ENCODE measurements at places on chromosomes 2 and 18.

DNA sequence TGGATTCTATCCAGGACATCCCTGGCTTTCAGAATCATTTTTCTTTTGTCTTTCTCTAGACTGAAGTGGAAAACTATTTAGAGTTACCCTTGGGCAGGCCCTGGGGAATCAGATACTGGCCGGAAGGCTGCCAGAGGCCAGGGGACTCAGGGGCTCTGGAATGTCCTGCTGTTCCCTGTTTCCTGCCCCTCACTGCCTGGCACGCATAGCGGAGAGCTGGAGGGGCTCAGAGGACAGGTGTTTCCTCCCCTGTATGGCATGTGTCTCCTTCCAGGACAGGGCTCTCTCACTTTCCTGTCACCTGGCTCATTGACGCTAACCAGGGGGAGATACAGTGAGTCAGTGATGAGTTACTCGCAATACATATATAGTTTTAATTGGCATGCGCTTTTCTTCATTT is 38.8 kb downstream of the DYSF start:
- DNase-seq, result no peak

- DNase-seq, result no peak
Measured at GRCh38 chr2:3433776-3434400, 54.4 kb downstream of the TRAPPC12 start.

DNA sequence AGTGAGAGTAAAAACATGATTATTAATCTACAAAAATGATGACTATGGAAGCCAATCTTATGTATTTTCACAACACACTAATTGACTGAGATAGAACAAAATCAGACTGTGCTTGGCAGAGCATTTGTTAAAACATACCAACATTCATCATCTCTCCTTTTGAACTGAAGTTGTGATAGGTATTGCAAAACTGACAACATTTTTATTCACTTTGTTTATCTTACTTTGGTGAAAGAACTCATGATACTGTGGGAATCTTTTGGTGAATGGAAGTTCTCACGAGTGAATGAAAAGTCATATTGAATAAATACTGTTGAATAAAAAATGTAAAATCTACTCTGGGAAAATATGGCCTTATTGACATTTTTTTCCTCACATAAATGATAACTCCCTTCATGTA is 1430.2 kb upstream of the PIK3C3 start:
- no peak for DNase-seq

- DNase-seq, result no peak
Measured at GRCh38 chr18:3885209-3885792, 435.3 kb downstream of the TGIF1 start.

DNA sequence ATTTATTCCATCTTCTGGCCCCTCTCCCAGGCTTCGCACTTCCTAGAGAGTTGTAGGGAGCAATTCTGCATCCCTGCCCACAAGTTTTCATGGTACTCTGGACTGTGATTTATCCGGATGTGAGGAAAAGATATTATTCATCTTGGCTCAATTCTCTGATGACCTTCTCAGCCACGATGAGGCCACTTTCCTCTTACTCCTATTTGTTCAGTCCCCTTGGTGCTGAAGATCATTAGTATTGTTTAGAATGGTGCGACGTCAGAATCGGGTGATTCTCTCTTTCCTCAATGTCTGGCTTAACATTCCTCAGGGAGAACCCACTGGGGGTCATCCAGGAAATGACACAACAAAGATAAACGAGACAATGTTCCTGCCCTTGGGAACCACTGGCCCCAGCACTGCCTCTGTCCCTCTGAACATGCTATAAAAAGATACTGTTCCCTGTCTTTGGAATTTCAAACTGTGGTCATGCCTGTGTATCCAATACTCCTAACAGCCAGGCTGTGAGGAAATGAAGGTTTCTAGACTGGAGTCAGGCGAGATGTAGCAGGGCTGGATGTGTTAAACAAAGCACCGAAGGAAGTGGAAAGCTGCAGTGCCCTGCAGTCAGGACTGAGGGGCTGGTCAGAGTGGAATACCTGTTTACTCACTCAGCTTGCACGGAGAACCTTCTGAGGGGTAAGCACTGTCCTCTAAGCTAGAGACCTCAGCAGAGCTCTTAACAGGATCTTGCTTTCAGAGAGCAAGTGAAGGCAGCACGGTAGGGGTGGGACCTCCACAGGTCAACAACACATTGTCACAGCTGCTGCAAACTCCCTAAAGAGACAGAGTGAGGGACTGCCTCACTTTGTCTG is 12.9 kb upstream of the GLI2 start:
- no peak for DNase-seq

DNA sequence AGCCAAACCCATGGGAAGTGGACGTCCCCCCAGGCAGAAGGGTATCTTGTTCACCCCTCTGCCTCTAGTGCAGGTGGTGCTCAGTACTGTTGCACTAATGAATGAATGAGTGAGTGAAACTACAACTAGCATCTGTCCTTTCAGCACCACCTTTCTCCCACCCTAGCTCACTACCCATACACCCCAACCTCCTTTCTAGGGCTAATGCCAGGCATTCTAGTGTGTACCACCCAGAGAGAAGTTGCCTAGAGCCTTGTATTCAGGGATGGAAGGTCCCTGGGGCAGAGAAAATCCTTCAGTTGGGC is 22.5 kb downstream of the CCT7 start:
- DNase-seq, result no peak

DNA sequence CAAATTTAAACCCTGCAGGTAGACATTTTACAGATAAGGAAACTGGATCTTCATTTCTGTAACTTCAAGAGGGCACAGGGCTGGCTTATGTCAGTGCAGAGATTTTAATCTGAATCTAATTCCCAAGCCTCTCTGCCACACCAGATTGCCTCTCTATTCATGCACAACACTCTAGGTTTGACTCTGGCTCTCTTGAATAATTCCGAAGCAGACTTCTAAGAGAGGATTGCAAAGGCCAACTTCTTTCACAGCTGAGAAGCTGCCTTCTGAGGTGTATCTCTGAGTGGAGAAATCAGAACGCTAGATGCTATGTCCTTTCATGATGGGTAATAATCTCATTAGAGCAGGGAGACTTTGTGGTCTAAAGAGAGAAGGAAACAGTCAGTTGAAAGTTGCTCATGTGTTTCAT is 20.1 kb upstream of the MGAT5 start:
- DNase-seq, result no peak

DNA sequence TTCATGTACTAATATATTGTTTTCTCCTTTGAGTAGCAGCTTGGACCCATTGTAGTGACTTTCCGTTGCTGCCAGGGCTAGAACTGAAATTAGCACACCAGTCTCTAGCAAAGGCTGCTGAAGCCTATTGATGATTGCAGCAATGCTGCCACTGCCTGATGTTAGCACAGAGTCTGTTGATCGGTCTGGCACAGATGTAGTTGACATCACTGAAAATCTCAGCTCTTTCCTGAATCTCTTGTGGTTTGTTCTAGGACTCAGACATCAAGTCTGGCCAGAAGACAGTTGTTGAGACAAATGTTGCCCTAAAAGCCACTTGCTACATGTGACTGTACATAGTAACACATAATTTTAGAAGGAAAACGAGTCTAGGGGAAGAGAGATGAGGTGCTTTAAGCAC is 47.2 kb downstream of the VAPA start:
- no peak for DNase-seq

DNA sequence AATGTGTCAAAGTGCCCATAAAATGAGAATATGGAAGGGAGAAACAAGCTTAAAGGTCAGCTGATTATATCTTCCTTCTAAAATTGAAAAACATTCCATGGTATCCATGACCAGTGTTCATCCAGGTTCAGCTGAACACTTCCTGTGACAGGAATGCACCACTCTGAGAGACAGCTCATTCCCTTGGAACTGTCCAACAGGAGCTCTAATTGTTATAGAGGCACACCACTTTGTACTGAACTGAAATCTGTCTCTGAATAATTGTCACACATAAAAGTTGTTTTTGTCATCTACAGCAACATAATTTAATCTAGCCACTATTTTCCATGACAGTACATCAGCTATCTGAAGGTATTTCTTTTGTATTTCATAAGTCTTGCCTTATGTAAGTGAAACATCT is 195.9 kb upstream of the ZNF804A start:
- DNase-seq, result no peak

- DNase-seq, result no peak
Measured at GRCh38 chr2:191218292-191218898, 26.8 kb upstream of the MYO1B start.

GRCh38 chr18:76619261-76619620 is 124.2 kb upstream of the ZNF516 start:
- no peak for DNase-seq

GRCh38 chr2:67036444-67036843 is 360.7 kb upstream of the ETAA1 start:
- DNase-seq, result no peak

- no peak for DNase-seq
Measured at GRCh38 chr2:128727914-128728313, 409.2 kb upstream of the HS6ST1 start.

DNA sequence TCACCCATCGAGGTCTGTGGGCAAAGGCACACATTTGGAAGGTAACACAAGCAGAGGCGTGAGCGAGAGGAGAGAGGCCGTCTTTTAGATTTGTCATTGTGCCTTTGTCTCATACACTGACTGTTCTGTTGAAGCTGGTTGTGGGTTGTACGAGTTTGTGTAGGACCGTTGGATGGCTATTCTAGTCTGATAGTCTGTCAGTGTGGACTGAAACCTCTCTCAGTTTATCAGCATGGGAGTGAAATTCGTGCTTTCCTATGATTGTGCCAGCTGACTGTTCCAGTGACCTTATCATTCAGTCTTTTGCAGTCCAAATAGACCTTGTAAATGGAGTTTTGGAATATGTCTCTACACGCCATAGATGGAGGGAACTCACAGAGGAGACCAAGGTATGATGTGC is 143.5 kb downstream of the LDLRAD4 start:
- DNase-seq, result no peak

- DNase-seq, result no peak
Measured at GRCh38 chr2:230434677-230435324, 18.8 kb downstream of the SP100 start.

- DNase-seq, result no peak
Measured at GRCh38 chr2:240232264-240232915, 91.9 kb upstream of the OTOS start.

DNA sequence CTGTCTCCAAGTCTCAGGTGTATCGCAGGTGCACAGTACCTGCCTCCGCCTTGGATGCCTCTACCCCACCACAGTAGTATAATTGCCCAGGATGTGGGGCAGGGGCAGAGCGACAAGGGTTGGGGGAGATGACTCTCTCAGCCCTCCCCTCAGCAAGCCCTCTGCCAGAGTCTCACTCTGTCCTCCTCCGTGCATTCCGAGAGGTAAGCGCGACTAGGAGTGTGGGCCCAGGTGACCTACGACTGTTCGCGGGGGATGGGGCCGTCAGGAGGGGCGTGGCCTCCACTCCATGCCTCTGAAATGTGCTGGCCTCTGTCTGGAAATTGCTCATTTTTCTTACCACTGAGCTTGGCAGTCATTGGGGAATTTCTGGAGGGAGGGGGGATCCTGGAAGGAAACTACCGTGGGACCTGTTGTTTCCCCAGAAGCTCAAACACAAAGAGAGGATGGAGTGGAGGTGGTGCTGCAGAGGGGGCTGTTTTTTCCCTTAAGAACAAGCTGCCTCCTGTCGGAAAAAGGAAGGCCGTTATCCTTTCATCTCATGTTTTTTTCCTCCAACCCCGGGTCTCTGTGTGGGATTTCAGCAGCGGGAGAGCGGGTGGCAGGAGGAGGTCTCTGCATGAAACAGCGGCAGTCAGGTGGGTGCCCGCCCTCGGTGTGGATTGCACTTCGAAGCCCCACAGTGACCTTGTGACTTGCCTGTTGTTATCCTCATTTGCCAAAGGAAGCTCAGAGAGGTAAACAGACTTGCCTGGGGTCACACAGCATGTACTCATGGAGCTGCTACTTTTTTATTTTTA is 13.0 kb upstream of the RALB start:
- DNase-seq, result no peak

GRCh38 chr2:241351640-241352031 is 4.4 kb upstream of the FARP2 start:
- no peak for DNase-seq

DNA sequence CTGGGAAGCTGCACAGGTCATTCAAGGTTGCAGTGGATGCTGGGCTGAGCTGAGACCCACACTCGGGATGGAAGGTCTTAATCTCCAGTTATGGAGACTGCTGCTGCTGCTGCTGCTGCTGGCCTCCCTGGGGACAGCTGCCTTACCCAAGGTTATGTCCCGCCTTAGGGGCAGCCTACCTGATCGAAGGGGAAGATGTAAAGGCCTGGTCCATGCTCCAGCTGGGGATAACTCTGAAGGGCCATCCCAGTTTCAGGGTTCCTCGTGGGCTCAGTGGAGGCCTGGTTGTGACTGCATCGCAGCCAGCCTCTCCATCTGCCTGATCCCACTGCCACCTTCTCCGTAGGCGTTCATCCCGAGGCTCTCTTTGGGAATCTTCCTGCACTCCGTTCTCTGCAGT is 33.0 kb downstream of the RHOB start:
- no peak for DNase-seq

DNA sequence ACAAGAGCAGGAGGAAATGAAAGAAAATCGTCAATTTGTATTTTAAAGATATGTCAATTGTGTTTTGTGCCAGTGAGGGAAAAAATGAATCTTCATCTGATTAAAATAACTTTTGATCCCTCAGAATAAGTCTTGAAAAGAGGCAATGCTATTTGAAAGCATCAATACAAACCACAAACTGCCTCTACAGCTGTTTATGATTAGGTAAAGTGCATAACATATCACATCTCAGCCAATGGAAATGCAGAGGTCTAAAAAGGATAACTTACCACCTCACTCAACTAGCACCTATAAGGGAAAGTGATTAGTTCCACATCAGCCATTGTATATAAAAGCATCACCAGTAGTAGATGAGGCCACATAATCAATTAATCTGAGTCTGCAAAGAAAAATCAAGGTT is 492.2 kb upstream of the CDH2 start:
- no peak for DNase-seq

DNA sequence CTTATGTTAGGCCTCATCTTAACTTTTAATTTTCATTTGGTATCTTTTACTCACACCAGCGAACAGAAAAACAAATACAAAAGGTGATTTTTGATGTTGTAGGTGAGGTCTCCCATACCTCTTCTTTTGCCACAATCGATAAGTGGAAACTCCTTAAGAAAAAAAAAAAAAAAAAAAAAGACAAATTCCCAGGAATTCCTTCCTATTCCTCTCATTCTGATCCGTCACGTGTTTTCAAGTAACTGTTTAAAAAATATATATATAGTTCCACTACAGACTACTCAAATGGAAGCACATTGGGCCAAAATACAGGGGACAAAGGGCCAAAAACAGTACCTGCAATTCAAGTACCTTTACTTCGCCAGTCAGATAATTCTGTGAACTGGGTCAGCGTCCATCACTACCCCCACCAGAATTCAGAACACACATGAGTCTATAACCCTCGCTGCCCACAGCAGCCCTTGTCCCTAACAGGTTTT is 16.5 kb downstream of the NMUR1 start:
- no peak for DNase-seq

- no peak for DNase-seq
Measured at GRCh38 chr2:75609937-75610508, 36.6 kb upstream of the MRPL19 start.

- DNase-seq, result no peak
Measured at GRCh38 chr2:192208848-192209247, 14.1 kb upstream of the TMEFF2 start.

Measured in activated effector memory CD4-positive, alpha-beta T cell treated with Interleukin-2 at 50 U/mL for 16 hours (primary cell).